ENCODE measurements at places on chromosomes 1 and 21.
A peak's percentile ranks its signal among the peaks of the same experiment; 100 is the strongest.

- no peaks in the 10 kb centered on the region for H3K4me1 ChIP-seq
- no peaks in the 10 kb centered on the region for H3K36me3 ChIP-seq
- peak; percentile 71 for DNase-seq
- no peak overlapping the region for H3K4me3 ChIP-seq
- H3K27me3 ChIP-seq, result no peaks in the 10 kb centered on the region
- no peak overlapping the region for H3K27ac ChIP-seq
These were observed 29.4 kb downstream of the FRRS1 start for GRCh38 chr1:99737016-99737415.

DNA sequence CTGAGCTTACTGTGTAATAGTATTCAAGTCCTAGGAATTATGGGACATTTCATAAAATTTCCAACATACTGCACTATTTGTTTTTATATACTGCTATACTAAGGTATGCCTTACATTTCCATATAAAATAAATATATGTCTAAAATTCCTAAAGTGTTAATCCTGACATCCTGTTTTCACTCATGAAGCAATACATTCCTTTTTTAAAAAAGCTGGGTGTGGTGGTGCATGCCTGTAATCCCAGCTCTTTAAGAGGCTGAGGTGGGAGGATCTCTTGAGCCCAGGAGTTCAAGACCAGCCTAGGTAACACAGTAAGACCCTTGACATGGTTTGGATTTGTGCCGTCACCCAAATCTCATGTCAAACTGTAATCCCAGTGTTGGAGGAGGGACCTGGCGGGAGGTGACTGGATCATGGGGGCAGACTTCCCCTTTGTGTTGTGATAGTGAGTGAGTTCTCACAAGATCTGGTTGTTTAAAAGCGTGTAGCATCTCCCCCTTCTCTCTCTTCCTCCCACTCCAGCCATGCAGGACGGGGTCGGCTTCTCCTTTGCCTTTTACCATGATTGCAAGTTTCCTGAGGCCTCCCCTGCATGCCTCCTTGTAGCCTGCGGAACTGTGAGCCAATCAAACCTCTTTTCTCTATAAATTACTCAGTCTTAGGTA lies 5.8 kb downstream of the CDC42BPA start:
- no peak for DNase-seq
- peaks cover 17% of the 10 kb centered on the region for H3K4me1 ChIP-seq
- no peaks in the 10 kb centered on the region for H3K36me3 ChIP-seq
- no peak overlapping the region for H3K4me3 ChIP-seq
- H3K27ac ChIP-seq, result no peak overlapping the region

GRCh38 chr1:43844114-43844513 lies 89.5 kb upstream of the ARTN start:
- H3K27ac ChIP-seq, result no peak overlapping the region
- H3K36me3 ChIP-seq, result no peaks in the 10 kb centered on the region
- H3K4me3 ChIP-seq, result no peak overlapping the region
- no peak for DNase-seq

DNA sequence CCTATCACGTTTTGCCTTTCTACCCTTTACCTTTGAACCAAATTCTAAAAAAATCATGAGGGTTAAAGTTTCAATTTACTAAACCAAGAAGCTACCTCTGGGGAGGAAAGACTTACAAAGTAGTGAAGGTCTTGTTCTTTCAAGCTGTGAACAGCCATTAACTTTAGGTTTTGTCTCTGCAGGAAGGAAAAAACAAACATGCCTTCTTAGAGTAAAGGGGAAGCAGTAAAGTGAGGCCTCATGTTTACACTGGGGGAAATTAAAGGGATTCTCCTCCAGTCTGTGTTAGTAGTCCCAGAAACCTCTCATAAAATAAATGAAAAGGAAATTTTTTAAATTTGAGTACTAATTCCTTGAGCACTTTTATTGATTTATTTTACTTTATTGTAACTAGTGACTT lies 780.2 kb upstream of the ADGRL2 start:
- DNase-seq, result no peak
- H3K27ac ChIP-seq, result peak overlapping the region; percentile 12
- H3K4me3 ChIP-seq, result no peak overlapping the region
- H3K36me3 ChIP-seq, result no peaks in the 10 kb centered on the region
- peaks cover 12% of the 10 kb centered on the region for H3K4me1 ChIP-seq

- no peak overlapping the region for H3K4me3 ChIP-seq
- H3K27ac ChIP-seq, result no peak overlapping the region
- H3K27me3 ChIP-seq, result no peaks in the 10 kb centered on the region
- DNase-seq, result peak; percentile 51
These were observed 3.7 kb downstream of the CCDC24 start for GRCh38 chr1:43994794-43995790.
